Body of pancreas (tissue), 4 donors: ENCODE measurements at places on chromosomes 16 and 17. TPM values are rescaled to one million over a fixed set of nuclear protein-coding genes. Genes with fewer than 3 reads are reported as not detected.
A peak's percentile ranks its signal among the peaks of the same experiment; 100 is the strongest.

- no peak for DNase-seq
Observed at GRCh38 chr17:44610871-44611270, 45.4 kb upstream of the MEIOC start.

DNA sequence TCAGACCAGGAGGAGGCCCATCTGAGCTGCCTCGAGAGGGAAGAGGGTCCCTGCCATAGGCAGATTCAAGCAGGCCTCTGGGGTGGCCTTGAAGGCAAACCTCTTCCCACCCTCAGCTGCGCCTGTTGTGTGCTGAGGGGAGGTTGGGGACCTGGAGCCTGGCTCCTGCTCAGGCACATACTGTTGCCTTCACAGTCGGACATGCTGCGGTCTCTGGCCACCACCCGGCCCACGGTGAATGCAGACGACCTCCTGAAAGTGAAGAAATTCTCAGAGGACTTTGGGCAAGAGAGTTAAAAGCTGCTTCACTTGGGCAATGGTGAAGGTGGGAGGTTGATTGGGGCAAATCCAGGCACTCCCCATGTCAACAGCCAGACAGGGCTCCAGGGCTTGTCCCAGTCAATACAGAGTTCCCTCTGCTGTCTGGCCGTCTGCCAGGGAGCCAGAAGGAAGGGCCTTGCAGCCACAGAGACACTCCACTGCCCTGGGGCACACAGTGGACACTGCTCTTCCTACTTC lies 6.3 kb downstream of the PDF start:
- DNase-seq = peak; percentile 68

DNA sequence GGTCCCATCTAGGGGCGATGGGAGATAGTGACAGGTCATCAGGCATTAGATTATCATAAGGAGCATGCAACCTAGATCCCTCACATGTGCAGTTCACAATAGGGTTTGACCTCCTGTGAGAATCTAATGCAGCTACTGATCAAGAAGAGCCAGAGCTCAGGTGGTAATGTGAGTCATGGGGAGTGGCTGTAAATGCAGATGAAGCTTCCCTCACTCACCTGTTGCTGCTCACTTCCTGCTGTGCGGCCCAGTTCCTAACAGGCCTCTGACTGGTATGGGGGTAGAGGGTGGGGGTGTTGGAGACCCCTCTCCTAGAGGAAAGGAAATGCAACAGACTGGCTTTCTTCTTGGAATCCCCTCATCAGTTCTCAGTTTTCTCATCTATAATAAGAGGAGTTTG lies 131.4 kb downstream of the CA10 start:
- DNase-seq = no peak

GRCh38 chr16:2161911-2162310 lies 6.3 kb downstream of the TRAF7 start:
- DNase-seq = no peak

DNA sequence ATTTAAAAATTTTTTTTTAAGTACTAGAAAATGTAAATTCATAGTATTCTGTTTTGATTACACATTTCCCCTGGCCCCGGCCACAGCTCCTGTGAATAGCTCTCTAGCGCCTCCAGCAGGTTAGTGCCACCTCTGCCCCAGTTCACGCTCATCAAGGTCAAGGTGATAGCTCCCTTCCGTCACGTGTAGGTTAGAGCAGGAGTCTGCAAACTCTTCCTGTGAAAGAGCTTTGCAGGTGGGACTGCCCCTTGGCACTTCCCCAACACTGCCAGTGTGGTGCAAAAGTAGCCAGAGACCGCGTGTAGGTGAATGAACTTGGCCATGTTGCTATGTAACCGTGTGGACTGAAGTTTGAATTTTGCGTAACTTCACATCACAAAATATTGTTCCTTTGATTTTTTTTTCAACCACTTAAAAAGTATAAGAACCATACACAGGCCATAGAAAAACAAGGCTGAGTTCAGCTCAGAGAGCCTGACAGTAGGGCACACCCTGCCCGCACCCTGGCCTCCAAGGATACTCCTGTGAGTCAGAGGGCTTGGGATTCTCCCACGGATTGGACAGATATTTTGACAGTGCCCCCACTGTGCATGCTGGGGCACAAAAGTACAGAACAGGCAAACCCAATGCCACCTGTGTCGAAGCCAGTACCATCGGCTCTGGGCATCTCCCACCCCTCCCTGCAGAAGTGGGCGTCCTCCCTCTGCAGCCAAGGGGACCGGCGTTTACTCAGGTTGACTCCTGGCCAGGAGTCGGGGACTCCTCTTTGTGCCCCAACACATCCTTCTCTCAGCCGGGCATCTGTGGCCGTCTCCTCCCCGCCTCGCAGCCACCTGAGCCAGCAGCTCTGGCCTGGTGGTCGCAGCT lies 92.0 kb upstream of the CHMP6 start:
- DNase-seq = peak; percentile 37

DNA sequence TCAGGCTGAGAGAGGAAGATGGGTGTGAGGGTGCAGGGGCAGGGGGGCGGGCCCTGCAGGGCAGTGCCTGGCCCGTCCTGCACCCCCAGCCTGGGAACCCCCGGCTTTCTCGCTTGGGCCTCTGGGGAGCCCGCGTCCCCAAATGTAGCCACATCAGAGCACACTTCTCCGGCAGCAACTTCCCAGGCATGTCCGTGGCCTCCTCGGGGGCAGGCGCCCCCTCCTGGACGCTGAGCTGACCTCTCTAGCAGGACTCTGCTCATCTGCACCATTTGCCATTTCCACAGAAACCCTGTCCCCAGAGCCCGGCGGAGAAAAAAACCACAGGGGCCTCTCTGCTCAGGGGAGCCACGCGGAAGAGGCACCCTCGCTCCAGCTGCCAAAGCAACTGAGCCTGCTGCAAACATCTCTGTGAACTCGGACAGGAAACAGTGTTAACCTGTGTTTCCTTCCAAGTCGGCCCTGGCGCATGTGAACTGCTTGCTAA lies 63.4 kb downstream of the KLHDC4 start:
- DNase-seq = no peak

GRCh38 chr17:58324409-58325288 lies 3.9 kb downstream of the TSPOAP1 start:
- peak; percentile 68 for DNase-seq

DNA sequence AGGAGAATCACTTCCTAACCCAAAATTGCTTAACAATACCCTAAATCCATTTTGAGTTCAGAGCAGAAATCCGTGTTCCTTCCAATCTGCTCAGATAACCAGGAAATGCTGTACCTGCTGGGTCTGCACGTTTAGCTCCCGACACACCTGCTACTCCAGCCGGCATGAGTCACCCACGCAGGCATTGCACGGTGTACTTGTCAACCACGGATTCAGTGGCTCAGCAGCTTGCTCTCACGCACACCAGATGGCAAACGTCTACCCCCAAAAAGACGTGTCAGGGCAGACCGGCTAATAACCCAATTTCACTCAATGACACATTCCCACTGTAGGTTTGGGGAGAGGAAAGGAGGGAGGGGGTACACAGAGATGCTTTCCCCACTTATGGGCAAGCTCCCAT lies 468.1 kb downstream of the SOX9 start:
- peak; percentile 76 for DNase-seq

- no peak for DNase-seq
Observed at GRCh38 chr16:19765860-19766553, 47.9 kb downstream of the IQCK start.

GRCh38 chr16:81995651-81996050 lies 15.6 kb downstream of the SDR42E1 start:
- no peak for DNase-seq

GRCh38 chr16:8874388-8874787 lies 5.6 kb upstream of the CARHSP1 start:
- no peak for DNase-seq

GRCh38 chr17:78589885-78590284 lies 12.7 kb upstream of the DNAH17 start:
- DNase-seq = no peak

- DNase-seq = no peak
Observed at GRCh38 chr17:47739150-47739549, 6.1 kb downstream of the TBX21 start.

- no peak for DNase-seq
Observed at GRCh38 chr17:14351493-14351892, 50.6 kb downstream of the HS3ST3B1 start.

ABCC3 gene
- total RNA-seq = 130 TPM

WSB1 gene
- 147 TPM for total RNA-seq

DNAH2 gene
- total RNA-seq = 0.26 TPM

FSCN2 gene
- total RNA-seq = 13.5 TPM

SLC16A11 gene
- total RNA-seq = 10.9 TPM

EVPLL gene
- total RNA-seq = not detected

CYB561 gene
- 61.5 TPM for total RNA-seq
